ENCODE measurements at places on chromosomes 5 and 9. TPM values are rescaled to one million over a fixed set of nuclear protein-coding genes. Genes with fewer than 3 reads are reported as not detected.

GRCh38 chr9:114588651-114589526 is 1.3 kb downstream of the ATP6V1G1 start:
- H3K4me3 ChIP-seq, result peak overlapping the region; percentile 99
- peaks cover 20% of the 10 kb centered on the region for H3K36me3 ChIP-seq
- peak overlapping the region; percentile 93 for H3K27ac ChIP-seq
- peaks cover 50% of the 10 kb centered on the region for H3K4me1 ChIP-seq

Gene FRMPD1
- not detected for total RNA-seq

Gene PCDHGA5
- total RNA-seq, result 1.7 TPM

- H3K36me3 ChIP-seq, result no peaks in the 10 kb centered on the region
- no peaks in the 10 kb centered on the region for H3K27me3 ChIP-seq
- H3K4me1 ChIP-seq, result no peaks in the 10 kb centered on the region
- no peak for DNase-seq
- no peak overlapping the region for H3K27ac ChIP-seq
Observed at GRCh38 chr9:34517185-34517584, 5.6 kb downstream of the ENHO start.

Gene ECSCR
- not detected for total RNA-seq

- H3K27ac ChIP-seq, result no peak overlapping the region
- H3K4me3 ChIP-seq, result no peak overlapping the region
- no peaks in the 10 kb centered on the region for H3K4me1 ChIP-seq
- no peaks in the 10 kb centered on the region for H3K36me3 ChIP-seq
Observed at GRCh38 chr5:111993242-111993641, 236.2 kb upstream of the NREP start.

DNA sequence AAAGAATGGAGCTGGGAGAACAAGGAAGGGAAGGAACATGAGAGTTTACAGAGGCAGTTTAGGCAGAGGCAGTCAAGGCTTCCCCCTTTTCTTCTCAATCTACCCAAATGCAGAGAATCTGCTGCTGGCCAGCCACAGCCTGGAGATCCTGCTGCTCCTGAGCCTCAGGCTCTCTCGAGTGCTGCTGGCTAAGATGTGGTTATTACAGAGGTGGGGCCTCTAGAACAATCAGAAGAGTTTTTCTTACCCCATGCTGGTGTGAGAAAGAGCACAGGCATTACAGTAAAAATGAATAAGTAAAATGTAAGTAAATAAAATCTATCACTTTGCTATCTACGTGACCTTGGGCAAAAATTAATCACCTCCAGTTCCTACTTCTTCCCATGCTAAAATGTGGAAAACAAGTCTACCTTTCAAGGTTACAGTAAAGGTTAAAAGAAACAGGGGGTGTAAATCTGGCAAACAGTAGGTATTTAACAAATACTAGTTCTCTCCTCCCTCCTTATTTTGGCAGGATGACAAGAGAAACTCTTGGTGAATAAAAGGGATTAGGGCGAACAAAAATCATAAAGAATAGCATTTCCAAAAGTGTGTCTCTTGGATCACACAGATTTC is 31.1 kb downstream of the FBXW11 start:
- H3K27me3 ChIP-seq, result no peaks in the 10 kb centered on the region
- H3K4me1 ChIP-seq, result peaks cover 70% of the 10 kb centered on the region
- H3K36me3 ChIP-seq, result peaks cover 2% of the 10 kb centered on the region
- no peak overlapping the region for H3K4me3 ChIP-seq

Gene BTNL3
- not detected for total RNA-seq

- H3K4me3 ChIP-seq, result no peak overlapping the region
- H3K4me1 ChIP-seq, result no peaks in the 10 kb centered on the region
- no peaks in the 10 kb centered on the region for H3K27me3 ChIP-seq
- no peak for DNase-seq
- no peak overlapping the region for H3K27ac ChIP-seq
- no peaks in the 10 kb centered on the region for H3K36me3 ChIP-seq
Observed at GRCh38 chr5:41413074-41413473, 97.3 kb downstream of the PLCXD3 start.

Gene MLLT3
- 3.2 TPM for total RNA-seq

Gene LCN9
- not detected for total RNA-seq

Gene CCDC127
- total RNA-seq, result 8.7 TPM

Gene EGFLAM
- total RNA-seq, result not detected

GRCh38 chr5:165894916-165895315 is 2389.5 kb downstream of the MAT2B start:
- no peaks in the 10 kb centered on the region for H3K36me3 ChIP-seq
- DNase-seq, result no peak
- H3K27ac ChIP-seq, result no peak overlapping the region

DNA sequence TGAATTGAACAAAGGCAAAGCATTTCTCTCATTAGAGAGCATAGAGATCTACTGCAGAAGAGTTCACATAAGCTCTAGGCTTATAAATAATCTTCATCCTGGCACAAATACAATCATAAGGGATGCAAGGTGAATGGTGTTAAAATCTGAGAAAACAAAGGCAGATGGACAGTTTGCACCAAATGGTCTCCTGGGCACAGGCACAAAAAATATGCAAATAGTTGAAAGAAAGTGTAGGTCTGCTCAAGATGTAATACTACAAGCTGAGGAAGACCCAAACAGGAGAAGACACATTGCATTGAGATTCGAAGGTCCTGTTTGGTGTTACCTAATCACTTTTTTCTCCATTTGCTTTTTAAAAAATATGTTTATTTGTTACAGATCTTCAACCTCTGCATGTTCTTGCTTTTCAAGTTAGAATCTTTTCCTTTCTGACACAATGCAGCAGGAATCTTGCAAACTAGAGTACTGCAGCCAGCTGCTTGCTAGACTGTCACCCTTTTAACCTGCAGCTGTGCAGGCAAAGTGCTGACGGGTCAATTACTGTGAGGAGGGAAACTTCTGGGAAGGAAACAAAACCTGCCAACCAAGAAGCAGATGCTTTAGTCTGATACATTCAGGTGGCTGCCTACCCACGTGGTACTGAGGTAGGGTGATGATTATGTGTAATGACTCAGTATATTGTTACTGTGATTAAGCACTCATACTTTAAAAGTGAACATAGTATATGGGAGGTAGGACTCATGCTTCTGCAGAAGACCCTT is 1048.6 kb upstream of the SEMA6A start:
- no peaks in the 10 kb centered on the region for H3K27me3 ChIP-seq
- no peak overlapping the region for H3K27ac ChIP-seq
- H3K4me3 ChIP-seq, result no peak overlapping the region
- no peaks in the 10 kb centered on the region for H3K4me1 ChIP-seq
- no peaks in the 10 kb centered on the region for H3K36me3 ChIP-seq

Gene GDA
- not detected for total RNA-seq

DNA sequence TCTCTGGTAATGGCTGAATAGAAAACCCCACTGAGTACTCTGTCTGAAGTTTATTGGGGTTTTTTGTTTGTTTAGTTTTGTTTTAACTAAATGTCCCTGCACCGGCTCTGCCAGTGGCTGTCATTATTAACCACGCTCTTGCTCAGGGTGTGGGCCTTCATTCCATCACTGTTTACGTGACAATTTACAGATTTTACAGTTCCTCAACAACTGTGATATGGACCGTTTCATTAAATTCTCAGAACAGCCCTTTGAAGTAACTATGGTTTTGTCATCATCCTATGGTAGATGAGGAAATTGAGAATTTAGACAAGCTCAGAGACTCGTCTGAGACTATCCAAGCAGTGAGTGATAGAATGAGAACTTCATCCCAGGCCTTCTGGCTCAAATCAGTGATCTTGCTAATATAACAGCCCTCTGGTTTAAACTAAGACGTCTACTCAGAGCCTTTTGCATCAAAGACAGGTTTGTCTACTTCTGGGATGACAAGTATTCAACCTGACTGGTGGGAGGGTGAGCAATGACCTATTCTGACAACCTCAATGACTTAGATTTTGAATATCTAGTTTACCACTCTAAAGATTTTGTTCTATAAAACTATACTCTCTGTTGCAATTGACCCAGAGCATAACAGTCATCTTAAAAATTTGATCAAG is 77.3 kb upstream of the MAP3K1 start:
- no peaks in the 10 kb centered on the region for H3K27me3 ChIP-seq
- no peak overlapping the region for H3K4me3 ChIP-seq
- DNase-seq, result peak; percentile 43
- no peaks in the 10 kb centered on the region for H3K36me3 ChIP-seq
- H3K4me1 ChIP-seq, result peaks cover 53% of the 10 kb centered on the region
